ENCODE measurements at places on chromosomes 4 and X.

DNA sequence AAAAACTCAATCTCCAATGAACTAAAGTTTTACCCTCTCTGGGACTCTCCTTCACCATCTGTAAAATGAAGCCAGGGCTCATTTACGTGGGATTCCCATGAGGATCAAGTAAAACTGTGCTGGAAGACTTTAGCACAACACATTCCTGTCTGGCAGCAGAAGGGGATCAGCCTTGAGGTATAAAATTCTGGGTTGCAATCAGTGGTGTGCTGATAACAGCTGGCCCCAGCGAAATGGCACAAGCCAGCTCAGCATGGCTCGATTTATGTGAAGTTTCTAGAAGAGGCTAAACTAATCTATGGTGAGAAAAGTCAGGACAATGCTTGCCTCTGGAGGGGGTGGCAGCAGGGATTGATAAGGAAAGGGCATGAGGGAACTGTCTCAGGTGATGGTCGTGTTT is 28.4 kb downstream of the ZNF630 start:
- no peak for DNase-seq

- DNase-seq, result no peak
These were observed 134.7 kb upstream of the USP9X start for GRCh38 chrX:40950546-40950945.

GRCh38 chr4:61543976-61544375 is 343.9 kb downstream of the ADGRL3 start:
- no peak for DNase-seq

GRCh38 chr4:145071560-145071959 is 26.4 kb downstream of the ANAPC10 start:
- DNase-seq, result no peak

DNA sequence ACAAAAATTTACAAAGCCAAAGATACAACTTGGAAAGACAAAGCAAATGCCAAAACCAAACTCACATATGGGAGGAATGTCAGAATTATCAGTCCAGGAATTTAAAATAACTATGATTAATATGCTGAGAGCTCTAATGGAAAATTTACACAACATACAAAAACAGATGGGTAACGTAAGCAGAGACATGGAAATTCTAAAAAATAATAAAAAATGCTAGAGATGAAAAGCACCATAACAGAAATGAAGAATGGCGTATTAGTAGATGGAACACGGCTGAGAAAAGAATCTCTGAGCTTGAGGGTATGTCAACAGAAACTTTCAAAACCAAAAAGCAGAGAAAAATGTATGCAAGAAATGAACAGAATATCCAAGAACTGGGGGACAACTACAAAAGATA is 4.1 kb upstream of the MANBA start:
- no peak for DNase-seq

- no peak for DNase-seq
These were observed 13.2 kb downstream of the BCOR start for GRCh38 chrX:40084471-40085101.

GRCh38 chr4:100295792-100296191 is 105.5 kb upstream of the DDIT4L start:
- no peak for DNase-seq

GRCh38 chr4:124450851-124451250 is 261.7 kb downstream of the ANKRD50 start:
- DNase-seq, result no peak

DNA sequence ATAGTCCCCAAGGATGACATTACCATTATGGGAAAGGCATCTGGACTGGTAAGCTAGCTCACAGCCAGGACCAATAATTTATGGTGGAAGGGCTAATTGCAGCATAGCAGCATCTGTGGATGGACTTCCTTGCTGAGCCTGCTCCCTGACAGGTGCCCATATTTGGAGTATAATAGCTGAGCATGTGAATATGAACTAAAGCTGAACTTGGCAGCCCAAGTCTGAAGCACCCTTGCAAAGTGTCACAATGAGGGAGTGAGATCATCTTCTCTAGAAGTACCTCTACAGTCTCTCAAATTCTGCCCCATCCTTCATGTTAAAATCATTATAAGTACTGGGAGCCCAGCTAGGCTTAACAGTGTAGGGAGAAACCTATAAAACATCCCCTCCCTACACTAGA is 128.2 kb upstream of the INPP4B start:
- DNase-seq, result no peak

- DNase-seq, result no peak
These were observed 117.2 kb downstream of the GATB start for GRCh38 chr4:151643564-151643963.

DNA sequence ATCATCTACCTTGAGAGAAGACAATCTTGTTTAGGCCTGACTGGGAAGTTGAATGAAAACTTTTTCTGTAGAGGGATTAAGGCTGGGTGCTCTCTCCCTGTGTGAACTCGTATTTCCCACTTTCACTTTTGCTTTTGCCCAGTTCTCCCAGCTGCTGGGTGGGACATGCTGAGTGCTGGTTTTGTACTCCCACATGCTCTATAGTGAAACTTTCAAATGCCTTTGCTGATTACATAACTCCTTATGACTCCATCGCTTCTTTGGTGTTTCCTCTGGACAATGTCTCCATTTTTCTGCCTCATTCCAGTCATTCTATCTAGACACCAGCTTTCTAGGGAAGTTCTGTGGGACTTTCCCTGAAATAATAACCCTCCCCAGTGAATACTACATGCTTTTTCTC is 100.5 kb downstream of the CLNK start:
- DNase-seq, result no peak

GRCh38 chr4:176357359-176358082 is 37.8 kb downstream of the SPCS3 start:
- no peak for DNase-seq

- DNase-seq, result no peak
These were observed 34.2 kb upstream of the CSN1S1 start for GRCh38 chr4:69896530-69897116.

GRCh38 chrX:55057675-55058249 is 17.1 kb upstream of the PAGE2B start:
- no peak for DNase-seq

- no peak for DNase-seq
These were observed 2126.4 kb upstream of the TENM3 start for GRCh38 chr4:180116840-180117239.

DNA sequence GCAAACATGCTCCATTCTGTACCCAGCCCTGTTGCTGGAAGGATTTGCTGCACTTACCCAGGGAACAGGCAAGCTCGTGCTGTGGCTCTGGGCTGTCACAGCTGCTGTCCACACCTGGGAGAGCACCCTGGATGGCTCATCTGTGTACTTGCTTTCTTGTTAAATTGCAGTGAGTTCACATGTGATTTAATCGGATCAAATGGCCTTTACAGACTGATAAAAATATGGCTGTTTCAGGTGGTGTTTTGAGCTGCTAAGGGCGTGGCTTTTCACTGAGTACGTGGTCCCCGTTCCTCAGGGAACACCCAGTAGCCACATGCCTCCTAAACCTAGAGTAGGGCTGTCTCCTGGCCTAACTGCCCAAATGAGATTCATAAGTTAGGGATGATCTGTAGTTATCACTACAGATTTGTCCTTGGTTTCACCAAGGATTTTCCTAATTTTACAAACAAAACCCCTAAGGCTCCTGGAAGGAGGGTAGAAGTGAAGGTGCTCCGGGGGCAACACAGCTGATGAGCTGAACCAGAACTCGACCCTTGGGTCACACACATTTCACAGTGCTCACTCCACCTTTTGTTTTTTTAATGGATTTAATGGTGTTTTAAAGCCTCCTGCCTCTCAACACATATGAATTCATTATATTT is 13.7 kb downstream of the KLKB1 start:
- no peak for DNase-seq

DNA sequence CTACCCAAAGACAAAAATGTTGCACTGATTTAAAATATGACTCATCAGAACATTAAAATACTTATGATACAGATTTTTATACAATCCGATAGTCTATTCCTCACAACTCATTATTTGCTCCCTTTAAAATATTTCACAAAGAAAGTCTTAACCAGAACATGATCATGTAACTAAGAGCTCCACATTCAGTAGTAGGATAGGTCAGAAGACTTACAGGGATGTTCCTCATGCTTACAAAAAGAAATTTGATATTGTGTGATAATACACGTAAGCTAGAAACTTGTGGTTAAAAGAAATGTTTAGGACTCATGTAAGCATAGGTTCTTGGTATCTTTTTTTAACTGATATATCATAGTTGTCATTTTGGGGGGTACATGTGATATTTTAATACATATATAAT is 235.9 kb downstream of the PALLD start:
- DNase-seq, result no peak

DNA sequence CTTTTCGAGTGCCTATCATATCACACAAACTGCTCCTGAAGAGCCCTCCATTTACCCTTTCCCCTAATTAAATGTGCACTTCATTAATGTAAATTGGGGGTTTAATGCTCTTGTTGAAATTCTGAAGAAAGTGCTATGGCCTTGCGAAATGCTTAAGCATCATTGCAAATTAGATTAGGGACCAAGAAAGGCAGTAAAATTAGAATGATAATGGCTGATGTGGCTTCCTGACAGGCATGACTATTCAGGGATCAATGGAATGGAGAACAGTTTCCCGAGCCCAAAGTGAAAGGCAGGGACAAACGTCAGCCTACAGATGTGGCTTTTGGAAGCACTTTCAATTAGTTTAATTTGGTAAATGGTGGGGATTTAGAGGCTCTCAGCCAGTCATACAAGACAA is 120.1 kb downstream of the NKX6-1 start:
- no peak for DNase-seq

- DNase-seq, result no peak
These were observed 447.3 kb downstream of the GRIA2 start for GRCh38 chr4:157667836-157668235.

GRCh38 chr4:79472693-79473438 is 64.8 kb upstream of the GK2 start:
- no peak for DNase-seq

DNA sequence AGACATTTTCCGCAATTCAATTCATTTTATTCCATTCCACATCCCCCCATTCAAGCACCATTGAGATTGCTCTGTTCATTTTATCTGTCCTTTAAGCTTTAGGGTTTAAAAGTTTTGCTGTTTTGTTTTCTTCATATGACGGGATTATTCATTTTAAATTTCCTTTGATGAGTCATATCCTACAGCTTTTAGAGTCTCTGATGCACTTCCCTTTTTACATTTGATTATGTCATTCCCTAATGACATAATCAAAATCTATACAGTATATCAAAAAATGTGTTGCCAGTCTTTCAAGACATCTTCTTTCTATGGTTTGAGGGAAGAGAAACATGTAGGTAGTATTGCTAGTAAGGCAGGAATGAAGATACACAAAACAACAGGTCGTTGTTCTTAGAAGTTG is 456.3 kb downstream of the PDGFC start:
- DNase-seq, result no peak

DNA sequence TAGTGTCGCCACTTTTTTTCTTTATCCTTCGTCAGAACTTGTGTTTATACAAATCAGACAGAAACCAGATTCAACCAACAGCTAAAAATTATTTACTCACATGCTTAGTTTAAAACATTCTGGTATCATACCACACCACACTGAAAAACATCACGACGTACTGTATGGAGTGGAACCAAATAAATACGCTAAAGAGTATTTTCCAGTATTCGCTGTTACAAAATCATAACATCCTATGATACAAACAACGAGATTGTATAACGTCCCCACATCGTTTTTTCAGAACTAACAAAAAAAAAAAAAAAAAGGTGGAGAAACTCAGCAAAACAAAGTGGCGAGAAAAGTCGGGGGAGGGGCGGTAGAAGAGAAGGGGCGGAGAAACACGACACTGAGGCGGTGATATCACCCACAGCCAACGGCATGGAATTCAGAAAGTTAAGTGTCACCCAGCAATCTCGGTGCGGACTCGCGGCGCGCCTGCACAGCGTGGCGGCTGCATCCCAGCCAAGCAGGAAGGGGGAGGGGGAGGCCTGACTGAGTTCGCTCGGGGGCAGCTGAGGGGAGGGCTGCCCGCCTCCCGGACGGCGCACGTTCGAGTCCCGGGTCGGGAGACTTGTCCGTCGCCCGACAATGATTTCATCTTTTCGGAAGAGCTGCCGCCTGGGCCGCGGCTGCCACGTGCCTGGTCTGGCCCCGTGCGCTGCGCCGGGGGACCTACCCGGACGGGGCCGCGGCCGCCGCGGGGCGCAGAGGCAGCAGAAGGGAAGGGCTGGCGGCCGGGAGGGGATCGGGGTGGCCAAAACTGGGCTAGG is 920 bp downstream of the SETD7 start:
- no peak for DNase-seq

DNA sequence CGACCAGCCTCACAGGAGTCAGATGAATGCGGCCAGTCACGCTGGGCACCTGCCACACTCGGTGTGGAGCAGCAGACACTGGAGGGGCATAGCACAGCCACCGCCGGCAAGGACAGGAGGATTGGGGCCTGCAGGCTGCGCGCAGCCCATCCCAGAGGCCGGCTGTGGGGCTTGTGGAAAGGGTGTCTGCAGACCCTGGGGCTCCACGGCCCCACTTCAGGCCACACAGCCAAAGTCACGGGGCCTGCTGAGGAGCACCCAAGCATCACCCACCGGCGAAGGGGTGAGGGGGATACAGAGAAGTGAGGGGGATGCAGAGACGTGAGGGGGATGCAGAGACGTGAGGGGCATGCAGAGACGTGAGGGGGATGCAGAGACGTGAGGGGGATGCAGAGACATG is 70.1 kb downstream of the FAM53A start:
- no peak for DNase-seq

DNA sequence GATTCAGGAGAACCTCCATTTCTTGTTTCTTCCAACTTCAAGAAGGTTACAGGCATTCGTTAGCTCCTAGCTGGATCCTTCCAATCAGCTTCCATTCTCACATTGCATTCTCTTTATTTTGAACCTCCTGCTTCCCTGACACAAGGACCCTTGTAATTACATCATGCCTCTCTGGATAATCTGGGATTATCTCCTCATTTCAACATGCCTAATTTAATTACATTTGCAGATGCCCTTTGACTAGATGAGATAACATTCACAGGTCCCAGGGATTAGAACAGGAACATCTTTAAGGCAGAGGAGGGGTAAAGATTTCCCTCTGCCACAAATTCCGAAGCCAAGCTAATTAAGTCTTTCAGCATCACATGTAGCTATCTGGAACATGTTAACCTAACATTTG is 753.8 kb upstream of the PCDH7 start:
- DNase-seq, result no peak

DNA sequence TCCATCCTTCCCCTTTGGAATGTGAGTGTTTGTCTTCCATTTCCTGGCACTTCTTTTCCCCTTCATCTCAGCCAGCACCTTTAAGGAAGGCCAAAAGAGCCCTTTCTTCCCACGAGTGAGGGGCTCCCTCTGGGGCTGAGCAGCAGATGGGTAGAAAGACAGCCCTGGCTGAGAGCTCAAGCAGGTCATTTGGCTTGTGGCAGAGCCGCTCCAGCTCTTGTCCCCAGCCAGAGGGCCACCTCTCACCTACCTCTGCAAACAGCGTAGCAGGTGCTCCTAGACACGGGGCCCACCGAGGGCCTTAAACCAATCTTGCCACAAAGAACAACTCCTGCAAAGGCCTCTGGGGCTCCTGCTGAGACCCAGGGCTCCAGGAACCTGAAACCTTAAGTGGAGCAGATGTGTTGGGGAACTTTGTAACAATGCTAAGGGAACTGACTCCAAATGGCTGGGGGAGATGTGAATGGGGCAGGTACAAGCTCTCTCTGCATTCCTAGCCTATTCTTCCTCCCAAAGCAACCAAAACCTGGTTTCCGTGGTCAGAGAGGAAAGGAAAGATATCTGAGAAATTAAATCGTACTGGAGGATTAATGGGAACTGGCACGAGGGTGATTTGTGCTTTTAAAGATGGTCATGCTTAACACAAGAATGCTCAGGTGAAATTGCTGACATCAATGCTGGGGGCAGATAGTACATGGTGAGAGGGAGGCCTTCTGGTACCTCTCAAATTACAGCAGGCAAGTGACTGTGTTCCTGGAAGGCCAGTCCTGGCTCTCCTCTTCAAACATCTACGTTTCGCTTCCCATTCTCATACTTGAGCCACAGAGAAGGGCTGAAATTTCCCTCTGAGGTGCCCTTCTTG is 27.0 kb downstream of the TFDP3 start:
- no peak for DNase-seq
